GM23338 (cell line): ENCODE measurements at places on chromosomes 11 and 22.
A peak's percentile ranks its signal among the peaks of the same experiment; 100 is the strongest.

- H3K4me1 ChIP-seq = no peaks in the 10 kb centered on the region
- DNase-seq = no peak
- H3K4me3 ChIP-seq = no peak overlapping the region
- H3K36me3 ChIP-seq = no peaks in the 10 kb centered on the region
Observed at GRCh38 chr11:2362414-2362813, 14.7 kb upstream of the CD81 start.

DNA sequence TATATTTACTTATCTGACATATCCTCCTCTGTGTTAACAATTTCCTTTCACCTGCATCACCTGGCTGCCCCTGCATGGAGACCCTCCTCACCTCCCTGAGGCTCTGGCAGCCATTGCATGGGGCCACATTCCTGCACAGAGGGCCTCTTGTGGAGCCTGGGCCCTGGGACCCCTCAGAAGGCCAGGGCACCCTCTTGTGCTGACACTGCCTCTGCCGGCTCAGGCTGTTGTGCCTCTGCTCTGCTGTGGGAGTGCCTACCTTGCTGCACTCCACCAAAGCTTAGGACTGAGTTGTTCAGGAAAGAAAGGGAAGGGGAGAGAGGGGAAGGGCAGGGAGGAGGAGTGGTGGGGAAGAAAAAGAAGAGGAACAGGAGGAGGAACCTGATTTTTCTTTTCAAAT is 194.5 kb downstream of the ADAMTS15 start:
- H3K4me1 ChIP-seq = no peaks in the 10 kb centered on the region
- H3K4me3 ChIP-seq = no peak overlapping the region
- H3K27me3 ChIP-seq = no peaks in the 10 kb centered on the region
- H3K27ac ChIP-seq = no peak overlapping the region
- DNase-seq = no peak

DNA sequence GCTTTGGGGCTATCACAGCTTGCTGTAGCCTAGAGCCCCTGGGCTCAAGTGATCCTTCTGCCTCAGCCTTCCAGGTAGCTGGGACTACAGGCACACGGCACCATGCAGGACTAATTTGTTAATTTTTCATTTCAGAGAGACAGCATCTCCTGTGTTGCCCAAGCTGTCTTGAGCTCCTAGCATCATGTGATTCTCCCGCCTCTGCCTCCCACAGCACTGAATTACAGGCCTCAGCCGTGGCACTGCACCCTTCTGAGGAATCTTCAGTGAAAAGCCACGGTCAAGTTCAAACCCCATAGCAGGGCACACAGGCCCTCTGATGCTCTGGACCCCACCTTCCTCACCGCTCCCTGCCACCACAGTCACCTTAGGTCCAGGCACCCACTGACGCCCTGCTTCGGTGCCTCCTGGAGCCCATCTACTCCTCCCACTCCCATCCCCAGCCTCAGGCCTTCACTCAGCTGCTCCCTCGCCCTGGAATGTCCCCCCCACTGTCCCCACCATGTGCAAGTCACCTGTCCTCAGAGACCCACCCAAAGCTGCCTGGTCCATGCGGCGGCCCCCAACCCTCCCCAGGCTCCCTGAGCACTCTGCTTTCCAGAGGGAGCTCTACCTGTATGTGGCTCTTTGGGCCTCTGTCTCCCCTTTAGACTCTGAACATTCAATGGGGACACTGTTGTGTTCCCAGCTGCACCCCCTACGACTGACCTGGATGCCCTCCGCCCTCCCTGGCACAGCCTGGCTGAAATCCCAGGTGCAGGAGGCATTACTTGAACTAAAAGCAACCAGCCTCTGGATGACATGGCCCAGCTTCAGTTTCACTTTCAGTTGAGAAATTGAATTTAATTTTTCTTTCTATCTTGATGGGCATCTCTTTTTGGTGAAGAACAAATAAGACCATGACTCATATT is 1.6 kb downstream of the APOL2 start:
- H3K36me3 ChIP-seq = no peaks in the 10 kb centered on the region
- peaks cover 8% of the 10 kb centered on the region for H3K4me1 ChIP-seq
- H3K27me3 ChIP-seq = no peaks in the 10 kb centered on the region
- no peak overlapping the region for H3K4me3 ChIP-seq
- H3K27ac ChIP-seq = no peak overlapping the region

DNA sequence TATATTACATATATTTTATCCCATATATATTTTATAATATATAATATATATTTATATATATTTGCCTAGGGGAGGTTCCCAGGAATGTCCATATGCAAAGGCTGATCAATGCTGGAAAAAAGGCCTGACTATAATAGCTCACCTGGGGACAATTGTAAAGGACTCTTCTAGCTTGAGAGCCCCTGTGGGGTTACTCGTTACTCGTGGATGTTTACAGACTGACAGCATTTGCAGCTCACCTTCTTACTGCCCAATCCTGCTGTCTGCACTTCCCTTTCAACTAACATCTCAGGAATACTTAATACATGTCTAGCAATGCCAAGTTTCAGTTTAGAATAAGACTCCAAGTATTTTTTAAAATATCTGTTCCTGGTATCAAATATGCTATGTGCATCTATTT is 1365.4 kb upstream of the RAG2 start:
- H3K27me3 ChIP-seq = no peaks in the 10 kb centered on the region
- H3K36me3 ChIP-seq = no peaks in the 10 kb centered on the region
- DNase-seq = peak; percentile 41
- H3K4me1 ChIP-seq = no peaks in the 10 kb centered on the region

- H3K27me3 ChIP-seq = no peaks in the 10 kb centered on the region
- DNase-seq = no peak
- no peak overlapping the region for H3K4me3 ChIP-seq
- no peak overlapping the region for H3K27ac ChIP-seq
- H3K4me1 ChIP-seq = peaks cover 7% of the 10 kb centered on the region; the same call in 1 of the 2 replicates
Observed at GRCh38 chr11:13692172-13692571, 23.7 kb downstream of the FAR1 start.

- H3K36me3 ChIP-seq = no peaks in the 10 kb centered on the region
- H3K27me3 ChIP-seq = no peaks in the 10 kb centered on the region
- H3K27ac ChIP-seq = no peak overlapping the region
- no peaks in the 10 kb centered on the region for H3K4me1 ChIP-seq
- H3K4me3 ChIP-seq = no peak overlapping the region
Observed at GRCh38 chr11:11779975-11780374, 61.8 kb upstream of the USP47 start.

GRCh38 chr22:40323681-40324171 is 22.6 kb upstream of the ADSL start:
- no peaks in the 10 kb centered on the region for H3K27me3 ChIP-seq
- no peak for DNase-seq
- peaks cover 6% of the 10 kb centered on the region; the same call in 1 of the 2 replicates for H3K36me3 ChIP-seq
- H3K4me1 ChIP-seq = peaks cover 31% of the 10 kb centered on the region
- H3K27ac ChIP-seq = peak overlapping the region; percentile 56

- DNase-seq = no peak
- peaks cover 14% of the 10 kb centered on the region for H3K36me3 ChIP-seq
- no peaks in the 10 kb centered on the region for H3K4me1 ChIP-seq
- no peak overlapping the region for H3K27ac ChIP-seq
Observed at GRCh38 chr11:116857316-116857715, 19.9 kb upstream of the APOA1 start.

DNA sequence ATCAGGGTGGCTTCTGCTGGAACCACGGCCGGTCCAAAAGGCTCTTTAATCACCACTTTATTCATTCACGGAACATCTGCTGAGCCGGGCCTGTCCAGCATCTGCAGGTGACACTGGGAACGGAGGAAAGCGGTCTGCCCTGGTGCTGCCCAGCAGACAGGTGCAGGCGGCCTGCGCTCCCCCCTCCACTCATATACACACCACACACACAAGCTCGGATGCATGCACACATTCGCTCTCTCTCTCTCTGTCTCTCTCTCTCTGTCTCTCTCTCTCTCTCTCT is 736.9 kb downstream of the BRD1 start:
- no peaks in the 10 kb centered on the region for H3K4me1 ChIP-seq
- DNase-seq = no peak
- H3K4me3 ChIP-seq = no peak overlapping the region
- H3K27ac ChIP-seq = no peak overlapping the region
- no peaks in the 10 kb centered on the region for H3K27me3 ChIP-seq

- no peak overlapping the region for H3K4me3 ChIP-seq
- no peaks in the 10 kb centered on the region for H3K36me3 ChIP-seq
- DNase-seq = no peak
- H3K4me1 ChIP-seq = peaks cover 12% of the 10 kb centered on the region; the same call in 1 of the 2 replicates
Observed at GRCh38 chr11:12090061-12090591, 20.3 kb upstream of the MICAL2 start.

- peaks cover 9% of the 10 kb centered on the region; the same call in 1 of the 2 replicates for H3K36me3 ChIP-seq
- H3K27me3 ChIP-seq = no peaks in the 10 kb centered on the region
- no peak overlapping the region for H3K4me3 ChIP-seq
- H3K27ac ChIP-seq = no peak overlapping the region
- DNase-seq = no peak
Observed at GRCh38 chr11:77736473-77736872, 84.0 kb downstream of the RSF1 start.

DNA sequence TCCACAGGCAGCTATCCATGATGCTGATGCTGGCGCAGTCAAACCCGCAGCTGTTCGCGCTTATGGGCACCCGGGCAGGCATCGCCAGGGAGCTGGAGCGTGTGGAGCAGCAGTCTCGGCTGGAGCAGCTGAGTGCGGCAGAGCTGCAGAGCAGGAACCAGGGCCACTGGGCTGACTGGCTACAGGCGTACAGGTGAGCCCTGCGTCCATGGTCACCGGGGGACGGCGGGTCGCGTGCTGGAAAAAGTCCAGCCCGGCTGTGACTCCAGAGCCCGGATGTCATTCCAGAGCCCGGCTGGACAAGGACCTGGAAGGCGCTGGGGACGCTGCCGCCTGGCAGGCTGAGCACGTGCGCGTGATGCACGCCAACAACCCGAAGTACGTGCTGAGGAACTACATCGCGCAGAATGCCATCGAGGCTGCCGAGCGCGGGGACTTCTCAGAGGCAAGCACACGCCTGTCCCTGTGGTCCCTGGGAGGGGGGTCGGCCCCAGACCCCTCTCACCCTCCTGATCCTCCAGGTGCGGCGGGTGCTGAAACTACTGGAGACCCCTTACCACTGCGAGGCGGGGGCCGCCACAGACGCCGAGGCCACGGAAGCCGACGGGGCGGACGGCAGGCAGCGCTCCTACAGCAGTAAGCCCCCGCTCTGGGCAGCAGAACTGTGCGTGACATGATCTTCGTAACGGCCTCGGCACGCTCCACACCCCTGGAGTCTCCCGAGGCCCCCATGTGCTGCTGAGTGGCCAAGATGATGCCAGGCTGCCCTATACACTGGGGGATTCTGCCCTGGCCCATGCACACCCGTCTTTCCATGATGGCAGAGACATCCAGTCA is 16.1 kb downstream of the SELENOO start:
- H3K27ac ChIP-seq = no peak overlapping the region
- no peaks in the 10 kb centered on the region for H3K27me3 ChIP-seq
- DNase-seq = no peak
- H3K36me3 ChIP-seq = no peaks in the 10 kb centered on the region
- no peaks in the 10 kb centered on the region; the same call in 1 of the 2 replicates for H3K4me1 ChIP-seq

DNA sequence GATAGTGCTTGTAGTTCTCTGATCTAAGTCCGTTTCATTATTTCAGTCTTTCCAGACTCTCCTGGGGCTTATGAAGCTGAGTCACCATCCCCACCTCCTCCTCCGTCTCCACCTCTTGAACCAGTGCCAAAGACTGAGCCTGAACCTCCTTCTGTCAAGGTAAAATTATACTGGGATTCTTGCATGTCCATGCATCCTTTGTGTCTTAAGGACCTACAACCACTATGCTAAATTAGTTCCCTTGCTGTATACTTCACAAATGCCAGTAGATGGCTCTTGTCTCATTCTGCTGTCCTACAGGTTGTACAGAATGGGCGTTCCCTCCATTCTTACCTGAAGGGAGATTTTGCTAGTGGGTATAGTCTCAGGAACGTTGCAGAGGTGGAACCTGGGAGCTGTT is 42.2 kb downstream of the POLD3 start:
- no peak overlapping the region for H3K4me3 ChIP-seq
- H3K36me3 ChIP-seq = no peaks in the 10 kb centered on the region; the same call in none of the 2 replicates
- DNase-seq = peak; percentile 4
- H3K27me3 ChIP-seq = no peaks in the 10 kb centered on the region
- H3K27ac ChIP-seq = no peak overlapping the region
- no peaks in the 10 kb centered on the region for H3K4me1 ChIP-seq

DNA sequence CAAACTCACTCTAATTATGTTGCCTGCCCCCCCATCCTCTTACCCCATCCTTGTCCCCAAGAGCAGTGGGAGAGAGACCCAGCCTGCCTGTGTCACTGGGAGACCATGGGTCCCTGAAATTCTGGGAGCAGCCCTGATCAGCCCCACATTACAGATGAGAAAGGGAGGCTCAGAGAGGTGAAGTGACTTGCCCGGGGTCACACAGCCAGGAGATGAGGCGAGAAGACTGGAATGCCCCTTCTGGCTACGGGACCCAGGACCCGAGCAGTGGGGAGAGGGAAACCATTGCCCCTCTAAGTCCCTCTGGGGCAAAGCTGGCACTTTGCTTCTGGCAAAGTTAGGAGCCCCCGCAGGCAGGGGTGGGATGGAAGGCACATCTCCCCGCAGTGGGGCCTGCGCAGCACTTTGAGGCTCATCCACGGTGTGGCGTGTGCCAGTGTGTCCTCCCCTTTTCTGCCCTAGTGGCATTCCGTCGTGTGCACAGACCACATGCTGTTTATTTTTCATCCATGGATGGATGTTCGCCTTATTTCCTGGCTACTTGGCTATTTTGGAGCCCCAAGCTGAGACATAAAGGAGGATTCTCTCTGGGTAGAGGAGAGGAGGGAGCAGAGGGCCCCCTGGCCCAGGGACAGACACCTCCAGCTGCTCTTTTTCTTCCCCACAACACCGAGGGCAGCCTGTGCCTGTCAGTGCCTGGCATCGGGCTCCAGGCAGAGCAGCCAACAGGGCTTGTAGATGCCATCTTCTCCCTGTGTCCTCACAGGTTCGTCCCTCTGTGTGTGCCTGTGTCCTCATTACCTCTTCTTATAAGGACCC is 3.7 kb upstream of the FGF3 start:
- no peak overlapping the region for H3K4me3 ChIP-seq
- H3K27me3 ChIP-seq = peaks cover 45% of the 10 kb centered on the region
- no peak for DNase-seq
- H3K4me1 ChIP-seq = no peaks in the 10 kb centered on the region; the same call in 1 of the 2 replicates

DNA sequence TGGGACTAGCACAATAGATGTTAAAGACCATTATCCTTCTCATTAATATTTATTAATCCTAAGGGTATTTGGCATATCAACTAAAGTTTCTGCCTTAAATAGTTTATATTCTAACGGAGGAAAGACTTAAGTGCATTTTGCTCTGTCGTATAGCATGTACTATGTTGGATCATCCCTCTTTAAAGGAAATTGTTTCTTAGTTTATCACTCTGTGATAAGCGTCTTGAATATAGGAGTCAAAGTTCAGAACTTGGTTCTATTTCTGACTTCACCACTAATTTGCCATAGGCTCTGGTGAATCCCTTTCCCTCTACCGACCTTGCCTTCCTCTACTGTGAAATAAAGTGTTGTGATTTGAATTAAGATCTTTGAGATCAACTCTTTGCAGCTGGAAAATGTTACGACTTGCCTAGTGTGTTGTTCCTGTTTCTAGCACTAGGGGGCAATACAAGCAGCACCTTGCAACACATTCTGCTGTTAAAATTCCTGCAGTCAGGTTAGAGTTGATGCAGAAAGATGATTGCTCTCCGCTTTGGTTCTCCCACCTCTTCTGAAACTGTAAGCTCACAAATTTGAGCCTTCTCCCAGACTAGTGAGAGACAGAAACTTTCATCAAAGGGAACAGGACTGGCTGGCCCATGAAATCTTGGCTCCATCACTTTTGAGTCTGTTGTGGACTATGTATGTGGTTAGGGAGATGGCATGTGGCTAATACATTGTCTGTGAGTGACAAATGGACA is 27.8 kb upstream of the ZNRF3 start:
- no peaks in the 10 kb centered on the region for H3K27me3 ChIP-seq
- DNase-seq = peak; percentile 85
- no peak overlapping the region for H3K27ac ChIP-seq
- H3K36me3 ChIP-seq = no peaks in the 10 kb centered on the region
